CD4-positive, alpha-beta T cell treated with Interleukin-6 for 4 hours (primary cell): ENCODE measurements at places on chromosomes 11 and 22.

- no peak for DNase-seq
Measured at GRCh38 chr22:27195094-27195493, 537.7 kb downstream of the MIAT start.

DNA sequence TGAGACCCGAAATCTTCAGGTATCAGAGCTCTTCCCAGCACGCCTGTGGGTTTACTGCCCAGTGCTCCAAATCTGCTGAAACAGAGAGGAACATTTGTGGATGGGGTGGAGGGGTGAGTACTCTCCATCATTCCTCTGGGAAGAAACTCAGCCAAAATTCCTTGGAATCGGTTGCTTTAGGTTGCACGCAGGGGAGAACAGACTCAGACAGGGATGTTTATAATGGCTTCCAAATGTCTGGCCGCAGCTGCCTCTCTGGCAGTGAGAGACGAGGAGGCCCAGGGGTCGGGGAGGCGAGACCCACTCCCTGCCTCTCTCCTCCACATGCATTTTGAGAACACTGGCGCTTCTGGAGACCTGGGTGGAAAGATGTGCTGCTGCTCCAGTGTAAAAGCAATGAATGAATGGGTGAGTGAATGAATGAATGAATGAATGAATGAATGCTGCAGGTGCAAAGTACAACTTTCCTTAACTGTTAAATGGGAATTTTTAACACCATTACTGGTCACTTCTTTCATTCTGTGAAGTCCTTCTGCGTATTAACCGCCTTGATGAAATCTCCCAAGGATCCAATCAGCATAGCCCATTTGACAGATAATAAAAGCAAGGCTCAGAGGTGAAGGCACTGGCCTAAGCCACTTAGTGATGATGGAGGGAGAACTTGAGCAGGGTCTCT lies 437.4 kb downstream of the MIAT start:
- DNase-seq: no peak

- DNase-seq: no peak
Measured at GRCh38 chr11:90229791-90230190, 6.9 kb upstream of the CHORDC1 start.

GRCh38 chr22:40862537-40862936 lies 624 bp upstream of the DNAJB7 start:
- DNase-seq: no peak

DNA sequence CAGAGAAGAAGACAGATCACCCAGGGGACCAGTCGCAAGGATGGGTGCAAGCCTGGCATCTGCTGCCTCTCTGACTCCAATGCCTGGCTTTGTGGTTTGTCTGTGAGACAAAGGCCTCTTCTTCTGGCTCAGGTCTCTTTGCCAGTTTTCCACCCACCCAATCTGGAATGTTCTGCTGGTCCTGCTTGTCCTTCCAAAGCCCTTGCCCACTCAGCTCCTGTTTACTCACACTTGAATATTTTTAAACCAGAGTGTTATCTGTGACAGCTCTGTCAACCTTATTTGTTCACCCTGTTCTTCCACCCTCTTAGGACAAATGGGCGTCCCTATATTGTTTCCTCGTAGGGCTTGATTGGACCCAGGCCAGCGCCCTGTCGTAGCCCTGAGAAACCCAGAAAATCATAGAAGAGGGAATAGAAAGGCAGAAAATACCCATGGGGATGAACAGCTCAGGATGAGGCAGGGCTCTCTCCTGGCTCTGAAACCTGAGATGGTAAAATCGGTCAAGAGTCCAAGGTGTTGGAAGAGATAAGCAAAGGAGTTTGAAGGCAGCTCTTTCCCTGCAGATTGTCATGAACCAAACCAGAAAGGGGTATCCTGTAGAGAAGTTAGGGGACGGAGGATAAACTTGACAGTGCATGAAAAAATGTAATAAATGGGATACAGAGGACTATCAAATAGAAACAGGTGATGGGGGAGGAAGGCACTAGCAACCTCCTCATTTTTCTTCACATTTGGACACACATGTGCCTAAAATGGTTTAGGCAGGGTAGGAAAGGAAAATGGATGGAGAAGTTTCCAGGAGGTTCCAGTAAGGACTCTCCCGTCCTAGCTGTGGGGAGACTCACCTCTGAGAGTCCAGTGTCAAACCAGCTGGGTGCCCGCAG lies 651 bp downstream of the CRYAB start:
- DNase-seq: no peak

DNA sequence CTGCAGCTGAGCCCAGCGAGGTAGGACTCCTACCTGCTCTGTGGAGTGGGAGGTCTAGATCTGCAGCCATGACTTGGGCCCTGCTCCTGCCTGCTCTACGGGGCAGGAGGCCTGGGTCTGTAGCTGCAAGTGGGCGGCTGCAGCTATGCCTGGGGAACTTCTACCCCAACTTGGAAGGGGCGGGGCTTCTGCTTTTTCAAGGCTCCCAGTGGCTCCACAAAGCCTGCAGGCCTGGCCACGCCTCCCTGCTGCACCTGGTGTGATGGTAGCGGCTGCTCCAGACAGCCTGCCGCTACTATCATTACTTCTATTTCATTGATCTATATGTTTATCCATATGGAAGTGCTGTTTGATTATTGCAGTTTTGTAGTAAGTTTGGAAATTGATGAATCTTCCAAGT lies 121.2 kb downstream of the NELL1 start:
- no peak for DNase-seq

- DNase-seq: no peak
Measured at GRCh38 chr22:32267011-32267410, 11.9 kb upstream of the SLC5A4 start.

- no peak for DNase-seq
Measured at GRCh38 chr22:46292732-46293131, 3.9 kb upstream of the GTSE1 start.

DNA sequence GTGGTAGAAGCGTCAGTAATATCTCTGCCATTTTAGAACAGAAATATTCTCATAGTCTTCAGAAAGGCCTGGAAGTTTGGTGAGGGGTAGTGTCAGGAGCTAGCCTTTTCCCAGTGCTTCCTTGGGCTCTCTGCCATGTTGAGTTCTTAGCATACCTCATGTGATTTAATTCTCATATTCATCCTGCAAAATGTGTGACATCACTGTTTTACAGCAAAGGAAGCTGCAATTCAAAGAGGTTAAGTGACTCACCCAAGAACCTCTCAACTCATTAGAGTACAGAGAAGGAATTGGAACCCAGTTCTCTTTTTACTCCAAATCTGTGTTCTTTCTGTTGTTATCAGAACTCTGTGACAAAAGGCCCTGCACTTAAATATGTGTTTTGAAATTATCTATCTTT lies 72.1 kb downstream of the RNF169 start:
- no peak for DNase-seq

GRCh38 chr11:27158456-27159334 lies 118.1 kb downstream of the BBOX1 start:
- no peak for DNase-seq

GRCh38 chr11:78921509-78921908 lies 346.8 kb upstream of the NARS2 start:
- no peak for DNase-seq

GRCh38 chr11:64359712-64360445 lies 917 bp downstream of the RPS6KA4 start:
- peak; percentile 51 for DNase-seq

GRCh38 chr11:17743026-17743807 lies 8.6 kb downstream of the KCNC1 start:
- no peak for DNase-seq

DNA sequence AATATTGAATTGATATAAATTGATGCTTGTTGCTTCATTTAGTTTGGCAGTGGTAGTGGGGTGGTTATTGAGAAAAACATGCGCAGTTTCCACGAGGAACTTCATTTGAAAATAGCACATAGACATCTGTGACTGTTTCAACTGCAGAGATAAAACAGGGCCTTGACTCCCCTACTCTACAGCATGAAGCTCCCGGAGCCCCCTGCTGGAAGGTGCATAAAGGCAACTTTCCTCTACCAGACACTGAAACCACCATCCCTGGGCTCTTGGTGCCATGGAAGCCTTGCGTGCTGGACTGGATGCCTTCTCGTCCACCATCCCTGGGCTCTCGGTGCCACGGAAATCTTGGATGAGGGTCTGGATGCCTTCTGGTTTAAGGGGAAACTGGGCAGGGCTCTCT lies 195.9 kb downstream of the CSNK2A3 start:
- peak; percentile 85 for DNase-seq

- no peak for DNase-seq
Measured at GRCh38 chr11:20421946-20422345, 34.4 kb downstream of the PRMT3 start.

DNA sequence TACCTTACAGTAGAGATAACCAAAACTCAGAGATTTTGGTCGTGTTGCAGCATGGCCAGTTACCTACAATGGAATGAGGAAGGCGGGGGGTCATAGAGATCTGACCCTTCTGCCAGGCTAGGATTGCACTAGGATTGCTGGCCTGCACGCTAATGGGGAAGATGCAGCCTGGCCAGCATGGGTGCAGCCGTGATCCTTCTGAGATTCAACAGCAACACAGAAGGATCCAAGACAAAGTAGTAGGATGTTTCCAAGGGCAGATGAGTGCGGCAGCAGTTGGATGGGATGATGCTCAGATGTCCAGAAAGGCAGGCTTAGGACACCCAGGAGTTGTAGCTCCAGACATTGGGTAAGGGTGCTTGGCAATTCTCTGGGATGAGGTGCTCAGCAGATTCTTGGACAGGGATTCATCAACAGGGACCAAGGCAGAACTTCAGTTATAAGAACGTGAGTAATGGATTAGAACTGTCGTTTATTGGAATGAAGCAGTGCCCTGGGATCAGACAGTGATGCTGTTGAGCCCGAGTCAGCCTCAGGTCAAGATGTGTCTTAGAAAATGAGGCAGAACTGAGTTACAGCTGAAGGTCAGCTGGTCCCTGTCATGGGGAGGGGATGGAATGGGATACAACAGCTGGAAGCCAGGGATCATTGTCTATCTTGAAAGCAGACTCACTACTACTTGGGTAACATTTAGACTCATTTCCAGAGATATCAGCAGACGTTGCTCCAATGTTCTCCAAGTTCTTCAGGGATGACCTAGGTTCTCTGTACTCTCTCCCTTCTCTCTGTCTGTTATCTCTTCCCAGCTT lies 71.0 kb downstream of the PARVA start:
- DNase-seq: no peak

DNA sequence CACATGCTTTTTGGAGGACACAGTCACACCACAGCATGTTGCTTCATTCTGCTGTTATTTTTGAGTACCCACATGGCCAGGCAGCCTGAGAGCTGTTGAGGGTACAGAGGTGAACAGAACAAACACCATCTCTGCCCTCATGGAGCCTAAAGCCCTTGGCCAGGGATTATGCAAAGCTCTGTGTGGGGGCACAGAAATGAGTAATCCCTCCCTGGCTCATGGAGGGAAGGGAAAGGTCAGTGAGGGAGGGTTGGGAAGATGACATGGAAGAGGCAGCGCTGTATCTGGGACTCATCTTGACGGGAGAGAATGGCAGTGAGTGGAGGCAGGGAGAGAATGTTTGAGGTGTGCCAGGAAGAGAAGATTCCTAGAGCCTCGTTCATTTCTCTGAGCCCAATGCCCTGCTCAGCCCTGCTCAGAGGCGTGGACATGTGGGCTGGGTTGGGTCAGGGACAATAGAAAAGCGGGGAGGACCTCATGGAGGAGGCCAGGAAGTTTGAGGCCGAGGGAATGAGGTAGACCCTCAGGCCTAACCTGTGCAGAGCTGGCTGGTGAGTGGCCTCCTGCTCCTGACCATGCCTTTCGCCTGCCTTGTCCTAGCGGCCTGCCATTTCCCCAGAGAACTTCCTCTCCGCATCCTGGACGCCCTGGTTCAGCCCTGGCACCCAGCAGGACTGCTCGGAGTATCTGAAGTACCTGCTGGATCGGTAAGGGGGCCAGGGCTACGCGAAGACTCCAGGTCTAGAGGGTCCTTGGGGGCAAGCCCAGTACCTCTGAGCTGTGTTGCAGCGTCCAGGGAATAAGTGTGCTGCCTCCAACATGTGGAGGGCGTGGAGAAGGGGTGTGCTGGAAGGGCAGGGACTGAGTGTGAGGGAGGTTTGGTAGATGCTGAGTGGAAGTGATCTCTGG lies 19.8 kb downstream of the USP35 start:
- DNase-seq: no peak

DNA sequence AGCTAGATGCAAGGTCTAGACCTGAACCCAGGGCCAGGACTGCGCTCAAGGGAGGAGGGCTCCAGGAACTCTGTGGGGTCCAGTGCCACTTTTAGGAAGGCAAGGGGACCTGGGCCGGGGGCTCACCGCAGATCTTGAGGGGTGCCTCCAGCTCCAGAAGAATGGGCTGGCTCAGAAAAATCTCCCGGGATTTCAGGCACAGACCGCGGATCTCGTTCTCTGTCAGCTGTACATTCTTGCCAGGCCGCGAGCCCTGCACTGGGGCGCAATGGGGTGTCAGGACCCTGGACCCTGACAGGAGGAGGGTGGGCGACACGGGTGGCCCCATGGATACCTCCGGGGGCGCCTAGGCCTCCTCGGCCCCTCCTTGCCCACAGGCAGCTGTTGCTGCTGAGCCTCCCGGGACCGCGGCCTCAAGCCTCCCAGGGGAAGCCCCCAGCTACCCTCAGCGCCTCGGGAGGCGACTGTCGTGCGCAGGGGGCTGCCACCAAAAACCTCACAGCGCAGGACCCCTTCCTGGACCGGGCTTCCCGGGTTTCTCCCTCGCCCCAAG lies 640 bp downstream of the PPP1CA start:
- no peak for DNase-seq

DNA sequence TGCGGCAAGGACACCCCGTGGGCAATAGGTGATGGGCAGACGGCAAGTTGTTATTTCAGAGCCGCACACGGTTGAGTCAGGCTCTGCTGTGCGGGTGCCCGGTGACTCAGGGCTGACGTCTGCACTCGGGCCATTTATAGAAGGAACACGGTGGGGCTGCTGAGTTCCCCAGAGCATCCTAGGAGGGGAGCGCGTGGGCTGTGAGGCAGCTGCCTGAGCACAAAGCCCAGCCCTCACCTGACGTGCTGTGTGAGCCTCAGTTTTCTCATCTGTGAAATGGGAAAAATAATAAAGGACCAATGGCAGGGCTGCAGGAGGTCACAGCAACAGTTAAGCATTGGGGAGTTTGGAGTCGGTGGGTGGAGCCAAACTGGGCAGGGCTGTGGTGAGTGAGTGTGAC lies 11.3 kb upstream of the RHOD start:
- DNase-seq: no peak

GRCh38 chr11:1561955-1562354 lies 10.1 kb downstream of the DUSP8 start:
- DNase-seq: no peak

GRCh38 chr11:46348566-46349401 lies 1.5 kb downstream of the DGKZ start:
- DNase-seq: peak; percentile 83

- no peak for DNase-seq
Measured at GRCh38 chr11:16512899-16513241, 156.5 kb upstream of the SOX6 start.

DNA sequence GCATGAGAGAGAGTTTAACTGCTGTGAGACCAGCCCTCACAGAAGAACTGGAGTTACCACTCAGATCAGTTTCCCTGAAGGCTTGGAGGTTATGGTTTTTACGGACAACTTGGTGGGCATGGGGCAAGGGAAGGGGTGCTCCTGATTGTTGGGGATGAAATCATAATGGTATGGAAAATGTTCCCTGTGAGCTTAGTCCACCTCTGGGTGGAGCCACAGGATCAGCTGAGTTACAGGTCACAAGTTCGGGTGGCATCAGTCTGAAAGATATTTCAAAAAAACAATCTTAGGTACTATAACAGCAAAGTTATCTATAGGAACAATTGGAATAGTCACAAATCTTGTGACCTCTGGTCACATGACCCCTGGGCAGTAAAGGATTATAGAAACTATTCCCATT lies 162.9 kb downstream of the DLG2 start:
- no peak for DNase-seq
